Common myeloid progenitor, CD34-positive (primary cell): ENCODE measurements at places on chromosomes 2 and 18.

DNA sequence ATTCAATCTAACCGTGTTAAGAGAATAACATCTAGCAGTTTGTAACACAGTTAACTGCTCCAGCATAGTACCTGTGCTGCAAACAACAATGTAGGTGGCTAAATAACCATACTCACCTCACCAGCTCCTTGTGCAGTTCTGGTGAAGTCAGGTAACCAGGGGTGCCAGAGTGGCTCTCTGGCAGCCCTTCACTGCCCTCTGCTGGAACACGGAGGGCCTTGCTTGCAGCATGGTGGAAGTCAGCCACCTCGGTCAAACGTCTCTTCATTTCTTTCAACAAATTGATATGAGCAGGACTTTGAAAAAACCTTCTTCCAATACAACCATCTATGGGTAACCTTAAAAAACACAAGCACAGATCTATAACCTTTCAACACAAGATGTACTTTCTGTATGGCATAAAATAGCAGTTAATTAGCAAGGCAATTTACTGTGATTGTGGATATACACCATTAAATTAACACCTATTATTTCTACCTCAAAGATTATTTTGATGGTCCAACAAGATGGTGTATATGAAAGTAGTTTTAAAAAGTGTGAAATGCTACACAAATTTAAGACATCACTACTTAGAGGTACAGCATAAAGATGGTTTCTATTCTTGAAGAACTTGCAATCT lies 56.6 kb downstream of the EPG5 start:
- peak; percentile 69 for DNase-seq

GRCh38 chr2:105691947-105692390 lies 52.7 kb upstream of the NCK2 start:
- no peak for DNase-seq

DNA sequence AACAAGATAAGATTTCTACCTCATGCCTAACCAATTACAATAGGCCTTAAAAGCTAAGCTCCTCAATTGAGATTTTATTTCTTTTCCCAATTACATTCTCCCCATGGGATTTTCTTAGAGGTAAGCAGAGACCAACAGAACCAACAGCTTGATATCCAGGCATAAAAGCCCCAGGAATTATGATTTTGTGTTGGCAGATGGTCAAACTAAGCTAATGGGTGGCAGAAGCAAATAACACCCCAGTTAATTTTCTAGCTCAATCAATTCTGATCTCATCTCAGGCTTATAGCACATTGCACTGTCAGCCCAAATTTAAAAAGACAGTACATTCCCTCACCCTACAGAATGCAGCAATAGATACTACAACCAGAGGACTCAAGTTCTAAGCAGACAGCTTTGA lies 156.4 kb downstream of the NRXN1 start:
- DNase-seq, result no peak

DNA sequence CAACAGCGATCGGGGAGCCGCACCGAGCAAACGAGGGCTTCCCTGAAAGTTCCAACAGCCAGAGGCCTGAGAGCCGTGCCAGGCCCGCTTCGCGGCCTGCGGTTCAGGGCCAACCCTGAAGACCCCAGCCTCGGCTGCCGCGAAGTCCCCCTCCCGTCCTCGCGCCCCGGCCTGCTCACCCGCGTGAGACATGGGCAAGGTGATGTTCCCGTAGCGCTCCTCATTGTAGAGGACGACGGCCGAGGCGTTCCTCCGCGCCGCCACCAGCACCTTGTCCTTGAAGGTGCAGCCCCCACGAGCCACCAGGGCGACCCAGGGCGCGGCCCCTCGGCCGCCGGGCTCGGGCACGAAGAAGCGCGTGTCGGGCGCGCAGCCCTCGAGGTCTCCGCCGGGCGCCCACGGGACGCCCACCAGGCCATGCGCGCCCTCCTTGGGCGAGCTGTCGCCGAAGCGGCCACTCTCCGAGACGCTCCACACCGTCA lies 510 bp downstream of the RNF149 start:
- DNase-seq, result peak; percentile 61

GRCh38 chr18:3248658-3249359 lies 1.2 kb downstream of the MYL12A start:
- peak; percentile 49 for DNase-seq

DNA sequence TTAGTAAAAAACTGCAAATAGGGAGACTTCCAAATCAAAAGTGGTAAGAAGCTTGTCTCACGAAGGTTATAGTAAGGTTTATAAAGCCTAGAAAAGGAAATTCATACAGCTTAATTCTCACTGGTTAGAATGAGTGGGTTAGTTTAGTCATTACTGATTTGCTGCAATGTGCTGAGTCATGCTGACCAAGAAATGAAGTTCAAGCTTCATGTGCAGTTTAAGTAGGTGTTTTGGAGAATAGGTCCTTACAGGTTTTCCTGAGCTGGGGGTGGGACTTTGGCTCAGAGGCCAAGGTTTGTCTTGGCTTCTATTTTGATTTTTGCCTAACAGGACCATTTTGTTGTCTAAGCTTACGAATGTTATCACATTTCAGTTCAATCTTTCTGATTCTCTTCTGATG lies 15.1 kb downstream of the CLIP4 start:
- peak; percentile 85 for DNase-seq

DNA sequence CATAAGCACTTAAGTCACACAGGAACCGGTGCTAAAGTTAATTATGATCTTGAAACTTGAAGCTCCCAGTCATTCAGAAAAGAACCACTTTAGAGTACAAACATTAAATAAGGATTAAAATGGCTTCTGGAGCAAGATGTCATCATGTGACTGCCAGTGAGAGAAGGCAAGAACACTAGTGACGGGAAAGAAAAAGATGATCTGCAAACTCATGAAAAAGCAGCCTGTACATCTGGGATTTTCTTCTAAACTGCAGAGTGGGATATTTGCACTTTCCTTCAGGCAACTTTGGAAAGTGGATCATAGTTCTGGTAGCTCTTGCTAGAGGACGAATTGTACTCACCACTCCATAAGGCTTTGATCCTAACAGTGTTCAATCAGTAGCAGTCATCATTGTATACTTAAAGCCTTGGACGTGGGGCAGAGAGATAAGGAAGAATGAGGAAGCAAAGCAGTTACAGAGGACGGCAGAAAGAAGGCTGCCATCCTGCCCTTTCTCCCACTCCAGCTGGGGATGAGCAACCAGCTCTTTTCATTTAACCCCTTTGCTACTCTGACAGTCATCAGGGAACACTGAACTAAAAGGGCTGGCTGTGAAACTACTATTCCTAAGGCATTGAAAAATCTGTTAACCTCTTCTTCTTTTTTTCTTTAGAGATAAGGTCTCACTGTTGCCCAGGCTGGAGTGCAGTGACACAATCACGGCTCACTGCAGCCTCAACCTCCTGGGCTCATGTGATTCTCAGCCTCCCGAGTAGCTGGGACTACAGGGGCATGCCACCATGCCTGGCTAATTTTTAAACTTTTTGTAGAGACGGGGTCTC lies 18.1 kb downstream of the ABHD3 start:
- peak; percentile 51 for DNase-seq
